ENCODE measurements at places on chromosomes 13 and 19.
A peak's percentile ranks its signal among the peaks of the same experiment; 100 is the strongest.

DNA sequence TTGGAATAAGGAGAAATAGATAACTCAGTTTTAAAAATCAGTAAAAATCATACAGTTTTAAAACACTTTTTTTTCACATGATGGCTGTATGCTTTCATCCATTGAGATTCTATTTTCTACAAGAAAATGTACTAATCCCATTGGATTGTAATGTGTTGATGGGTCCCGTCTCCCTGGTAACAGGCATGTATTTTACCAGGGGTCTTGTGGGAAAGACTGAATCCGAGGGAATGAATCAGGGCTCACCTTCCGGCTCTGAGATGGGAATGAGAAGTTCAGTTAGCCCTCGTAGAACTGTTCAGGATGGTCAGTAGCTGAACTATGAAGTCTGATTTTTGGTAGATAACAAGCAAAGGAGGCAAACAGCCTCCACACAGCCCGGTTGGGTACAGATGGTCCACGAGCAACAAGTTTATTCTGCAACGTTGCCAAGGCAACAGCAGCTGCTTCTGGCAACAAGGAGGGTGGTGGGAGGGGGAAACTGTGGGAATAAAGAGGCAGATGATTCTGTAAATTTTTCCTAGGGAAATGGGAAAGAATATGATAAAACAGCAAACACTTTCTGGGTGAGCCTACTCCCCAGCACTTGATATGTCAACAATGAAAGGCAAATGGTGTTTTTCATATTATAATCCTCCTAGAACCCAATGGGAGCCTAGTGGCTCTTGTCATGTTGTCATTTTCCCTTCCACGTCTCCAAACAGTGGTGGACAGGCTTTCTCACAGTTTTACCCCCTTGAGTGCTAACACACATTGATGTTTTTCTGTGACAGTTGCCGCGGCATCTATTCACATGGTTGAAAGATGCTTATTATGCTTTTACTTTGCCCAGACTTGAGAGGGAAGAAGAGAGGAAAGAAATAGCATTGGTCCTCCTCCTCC, 12.4 kb upstream of the SIAH3 start:
- DNase-seq: no peak

DNA sequence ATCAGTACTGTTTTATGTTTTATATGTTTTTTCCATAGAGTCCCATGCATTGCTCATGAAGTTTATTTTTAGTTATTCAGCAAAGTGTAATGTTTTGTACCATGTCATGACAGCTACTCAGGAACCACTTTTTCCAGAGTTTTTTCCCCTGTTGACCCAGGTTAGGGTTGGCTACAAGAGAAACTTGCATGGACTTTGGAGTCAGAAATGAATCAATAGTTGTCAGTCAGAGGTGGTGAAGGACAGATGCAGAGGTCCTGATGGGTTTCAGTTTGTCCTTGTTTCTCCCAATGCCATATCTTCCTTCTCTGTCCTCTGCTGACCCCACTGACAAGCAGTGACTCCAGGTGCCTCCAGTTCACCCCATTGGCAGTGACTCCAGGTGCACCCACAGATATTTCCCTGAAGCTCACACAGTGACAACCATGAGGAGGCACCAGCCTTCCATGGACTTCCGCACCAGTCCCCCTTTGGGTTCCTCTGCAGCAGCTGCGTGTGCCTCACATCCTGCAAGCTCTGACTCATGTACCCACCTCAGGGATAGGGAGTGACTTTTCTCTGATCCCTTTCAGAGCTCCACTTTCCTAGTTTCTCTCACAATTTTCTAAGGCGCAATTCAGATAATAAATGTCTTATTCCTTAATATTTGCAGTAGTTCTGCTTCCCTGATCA, 92.1 kb downstream of the AKAP11 start:
- no peak for DNase-seq

GRCh38 chr13:113113846-113114271, 8.3 kb downstream of the F7 start:
- no peak for DNase-seq

- DNase-seq: no peak
Measured at GRCh38 chr13:44237881-44238421, 135.7 kb upstream of the SERP2 start.

DNA sequence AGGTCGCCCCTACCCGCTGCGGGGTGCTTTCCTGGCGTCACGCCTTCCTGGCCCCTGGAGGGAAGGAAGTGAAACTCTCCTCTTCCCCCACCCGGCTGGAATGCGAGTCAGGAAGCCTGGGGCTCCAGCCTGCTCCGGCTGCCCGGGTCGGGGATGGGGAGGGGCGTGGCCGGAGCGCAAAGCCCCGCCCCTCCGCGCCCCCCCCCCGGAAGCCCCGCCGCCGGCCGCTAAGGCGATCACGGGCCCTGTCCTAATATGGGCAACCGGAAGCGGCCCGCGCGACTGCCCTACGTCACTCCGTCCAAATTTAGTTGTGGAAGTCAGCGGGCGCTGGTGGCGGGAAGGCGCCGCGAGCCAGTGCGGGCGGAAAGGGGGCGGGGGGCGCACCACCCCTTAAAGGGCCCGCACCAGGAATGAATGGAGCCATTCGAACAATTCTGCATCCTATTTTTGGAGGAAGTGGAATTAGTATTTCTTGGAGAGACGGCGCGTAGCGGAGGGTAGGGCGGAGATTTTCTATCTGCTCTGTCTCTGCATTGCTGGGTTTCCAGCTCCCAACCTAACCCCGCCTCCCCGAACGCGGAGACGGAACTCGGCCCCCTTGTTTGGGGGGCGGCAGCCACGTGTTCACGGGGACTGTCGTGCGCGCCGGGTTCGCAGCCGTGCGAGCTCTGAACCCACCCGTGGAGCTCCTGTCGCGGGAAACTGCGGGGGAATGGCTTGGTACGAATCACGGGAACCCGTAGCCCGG, 1.6 kb downstream of the IER2 start:
- peak; percentile 96 for DNase-seq

- no peak for DNase-seq
Measured at GRCh38 chr19:47682939-47683338, 30.3 kb upstream of the EHD2 start.

GRCh38 chr13:30421093-30422053, 920 bp upstream of the UBE2L5 start:
- peak; percentile 35 for DNase-seq

DNA sequence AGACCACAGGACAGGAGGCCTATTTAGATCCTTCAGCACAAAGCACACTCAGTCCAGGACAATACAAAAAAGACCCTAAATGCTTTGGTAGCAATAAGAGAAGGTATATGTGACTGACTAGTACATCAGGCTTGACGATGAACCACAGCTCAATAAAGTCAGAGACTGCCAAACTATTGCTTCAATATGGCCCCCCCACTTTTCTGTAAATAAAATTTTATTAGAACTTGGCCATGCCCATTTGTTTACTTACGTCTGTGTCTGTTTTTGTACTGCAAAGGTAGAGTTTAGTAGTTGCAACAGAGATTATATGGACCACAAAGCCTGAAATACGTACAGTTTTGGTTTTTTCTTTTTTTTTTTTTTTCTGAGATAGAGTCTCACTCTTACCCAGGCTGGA, 136.7 kb downstream of the IRS2 start:
- no peak for DNase-seq

DNA sequence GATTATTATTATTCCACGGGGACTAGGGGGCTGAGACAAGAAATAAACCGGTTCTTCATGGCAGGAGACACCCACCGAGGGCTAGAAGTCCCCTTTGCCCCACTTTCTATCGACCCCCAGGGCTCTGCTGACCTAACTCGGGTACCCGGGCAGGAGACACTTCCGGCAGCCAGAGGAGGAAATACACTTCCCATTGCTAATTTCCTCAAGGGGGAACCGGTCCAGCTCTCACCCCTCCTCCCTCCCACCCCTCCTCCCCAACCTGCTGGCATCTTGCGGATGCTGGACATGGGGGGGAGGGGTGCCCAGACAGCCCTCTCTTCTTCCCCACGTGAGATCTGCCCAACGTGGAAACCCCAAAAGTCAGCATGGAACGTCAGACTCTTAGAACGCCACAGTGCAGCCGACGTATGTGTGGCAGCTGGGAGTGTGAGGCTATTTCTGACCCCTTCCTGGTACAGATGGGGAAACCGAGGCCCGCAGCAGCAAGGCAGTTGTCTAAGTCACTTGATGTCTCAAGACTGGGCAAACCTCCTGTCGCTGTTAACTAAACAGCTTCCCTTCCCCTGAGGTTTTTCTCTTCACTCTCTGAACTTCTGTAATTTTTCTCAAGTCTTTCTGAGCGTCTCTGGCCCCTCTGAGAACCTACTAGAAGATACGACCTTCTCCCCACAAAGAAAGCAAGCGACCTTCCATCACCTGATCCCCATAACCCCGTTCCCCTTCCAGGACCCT, 3.6 kb downstream of the GPR4 start:
- DNase-seq: no peak

DNA sequence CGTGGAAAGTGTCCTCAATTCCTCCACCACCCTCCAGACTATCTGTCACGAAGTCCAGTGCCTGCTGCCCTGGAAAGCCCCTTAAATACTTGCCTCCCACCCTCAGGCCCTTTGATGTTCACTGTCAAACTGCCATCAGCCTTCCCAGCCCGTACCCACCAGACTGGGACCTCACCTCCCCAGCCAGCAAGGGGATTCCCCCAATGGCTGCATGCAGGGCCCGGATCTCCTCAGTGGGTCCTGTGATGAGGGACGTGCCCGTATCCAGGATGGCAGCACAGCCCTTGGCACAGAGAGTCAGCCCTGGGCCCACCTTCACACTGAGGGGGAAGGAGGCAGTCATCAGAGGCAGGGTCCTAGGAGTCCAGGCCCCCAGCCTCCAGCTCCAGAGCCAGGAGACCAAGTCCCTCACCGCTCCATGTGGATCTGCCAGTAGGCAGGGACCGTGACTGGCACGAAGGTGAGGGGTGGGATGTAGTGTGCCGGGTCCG, 6.1 kb downstream of the NAPSA start:
- no peak for DNase-seq

DNA sequence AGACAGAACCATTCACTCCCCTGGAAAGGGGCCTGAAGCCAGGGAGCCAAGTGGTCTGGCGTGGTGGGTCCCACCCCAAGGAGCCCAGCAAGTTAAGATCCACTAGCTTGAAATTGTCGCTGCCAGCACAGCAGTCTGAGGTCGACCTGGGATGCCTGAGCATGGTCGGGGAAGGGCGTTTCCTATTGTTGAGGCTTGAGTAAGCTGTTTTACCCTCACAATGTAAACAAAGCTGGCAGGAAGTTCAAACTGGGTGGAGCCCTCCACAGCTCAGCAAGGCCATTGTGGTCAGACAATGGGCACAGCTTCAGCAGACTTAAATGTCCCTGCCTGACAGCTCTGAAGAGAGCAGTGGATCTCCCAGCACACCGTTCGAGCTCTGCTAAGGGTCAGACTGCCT, 195.6 kb upstream of the DACH1 start:
- DNase-seq: no peak

DNA sequence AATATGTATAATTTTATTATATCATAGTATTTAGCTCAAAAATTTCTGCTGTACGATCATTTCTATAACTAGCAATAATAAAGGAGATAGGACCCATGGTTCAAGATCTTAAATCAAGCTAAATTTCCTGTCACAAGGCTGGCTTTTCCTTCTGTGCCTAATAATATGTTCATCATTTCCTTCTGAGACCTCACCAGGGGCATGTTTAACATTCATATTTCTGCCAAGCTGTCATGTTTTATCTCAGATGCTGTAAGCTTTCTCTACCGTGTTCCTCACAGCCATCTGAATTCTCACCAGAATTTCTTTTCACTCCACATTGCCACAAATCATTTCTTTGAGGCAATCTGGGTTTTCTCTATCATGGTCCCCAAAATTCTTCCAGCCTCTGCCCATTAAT, 482.3 kb upstream of the SGCG start:
- no peak for DNase-seq

DNA sequence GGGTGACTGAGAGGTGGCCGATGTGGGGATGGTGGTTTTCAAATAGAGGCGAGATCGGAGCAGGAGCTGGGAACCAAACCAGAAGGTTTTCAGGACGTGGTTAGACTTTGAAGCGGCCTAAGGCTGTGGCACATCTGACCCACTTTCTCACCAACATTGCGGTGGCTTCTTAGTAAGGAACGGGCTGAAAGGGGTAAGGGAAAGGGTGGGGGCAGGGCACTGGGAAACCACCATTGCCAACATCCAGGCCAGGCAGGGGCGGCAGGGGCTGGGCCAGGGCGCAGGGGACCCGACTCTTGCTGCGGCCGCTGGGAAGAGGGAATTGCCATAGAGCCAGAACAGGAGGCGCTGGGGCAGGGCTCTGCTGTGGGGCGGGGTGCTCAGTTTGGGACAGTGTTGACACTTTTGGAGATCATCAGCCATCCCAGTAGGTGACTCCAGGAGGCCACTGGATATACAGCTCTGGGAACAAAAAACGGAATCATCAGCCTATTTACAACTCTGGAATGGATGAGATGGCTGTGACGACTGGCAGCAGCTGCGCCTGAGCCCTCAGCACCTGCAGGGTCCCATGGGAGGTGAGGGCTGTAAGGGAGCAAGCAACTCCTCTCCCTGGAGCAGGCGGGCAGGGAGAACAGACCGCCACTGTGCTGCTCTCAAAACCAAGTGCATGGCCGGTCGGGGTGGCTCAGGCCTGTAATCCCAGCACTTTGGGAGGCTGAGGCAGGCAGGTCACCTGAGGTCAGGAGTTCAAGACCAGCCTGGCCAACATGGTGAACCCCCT, 52.2 kb downstream of the IRS2 start:
- DNase-seq: no peak

DNA sequence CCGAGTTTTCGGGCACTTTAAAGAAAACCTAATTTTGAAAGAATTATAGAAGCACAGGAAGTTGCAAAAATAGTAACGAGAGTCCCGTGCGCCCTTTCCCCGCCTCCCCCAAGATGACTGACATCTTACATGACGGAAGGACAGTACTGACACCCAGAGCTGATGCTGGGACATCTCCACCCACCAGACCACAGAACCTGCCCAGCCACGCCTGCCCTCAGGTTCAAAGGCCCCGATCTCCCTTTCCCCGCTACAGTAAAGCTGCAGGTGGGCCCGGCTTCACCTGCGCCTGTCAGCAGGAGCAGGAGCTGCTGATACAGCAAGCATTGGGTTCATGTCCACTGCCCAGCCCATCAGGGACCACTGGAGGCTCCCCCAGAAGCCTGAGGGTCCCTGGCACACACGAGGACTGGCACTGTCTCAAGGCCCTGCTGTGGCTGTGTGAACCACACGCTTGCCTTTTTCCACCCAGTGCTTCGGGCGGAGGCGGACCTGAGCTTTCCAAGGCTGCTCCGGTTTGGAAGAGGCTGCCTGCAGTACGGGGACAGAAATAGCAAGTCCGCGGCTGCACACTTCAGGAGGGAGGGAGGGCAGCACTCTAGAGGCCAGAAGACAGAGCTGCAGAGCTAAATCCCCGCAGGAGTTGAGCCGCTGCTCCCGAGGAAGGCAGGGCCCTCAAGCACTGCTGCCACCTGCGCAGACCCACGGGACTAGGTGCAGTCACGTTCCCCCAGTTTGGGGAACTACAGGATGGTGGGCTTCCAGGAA, 8.7 kb downstream of the MAP2K2 start:
- peak; percentile 46 for DNase-seq

- no peak for DNase-seq
Measured at GRCh38 chr19:35846038-35846668, 6.2 kb downstream of the NPHS1 start.
